NCI-H2029 (cell line): ENCODE measurements at places on chromosomes 3 and 15.

GRCh38 chr15:68307131-68307928, 29.8 kb downstream of the FEM1B start:
- no peak for DNase-seq

DNA sequence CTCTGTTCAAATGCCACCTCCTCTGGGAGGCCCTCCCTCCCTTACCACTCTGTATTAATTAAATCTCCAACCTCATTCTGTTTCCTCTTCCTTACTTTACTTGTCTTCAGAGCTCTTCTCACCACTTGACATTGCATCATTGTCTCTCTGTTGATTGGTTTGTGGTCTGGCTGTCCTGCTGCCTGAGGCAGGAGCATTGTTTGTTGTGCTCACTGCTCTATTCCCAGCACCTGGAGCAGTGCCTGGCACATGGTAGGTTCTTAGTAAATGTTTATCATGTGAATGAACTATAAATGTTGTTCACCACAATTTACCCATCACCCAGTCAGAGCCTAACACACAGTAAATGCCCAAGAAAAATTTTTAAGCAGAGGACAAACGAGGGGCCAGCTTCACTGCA, 6.7 kb upstream of the BFSP2 start:
- peak; percentile 76 for DNase-seq

DNA sequence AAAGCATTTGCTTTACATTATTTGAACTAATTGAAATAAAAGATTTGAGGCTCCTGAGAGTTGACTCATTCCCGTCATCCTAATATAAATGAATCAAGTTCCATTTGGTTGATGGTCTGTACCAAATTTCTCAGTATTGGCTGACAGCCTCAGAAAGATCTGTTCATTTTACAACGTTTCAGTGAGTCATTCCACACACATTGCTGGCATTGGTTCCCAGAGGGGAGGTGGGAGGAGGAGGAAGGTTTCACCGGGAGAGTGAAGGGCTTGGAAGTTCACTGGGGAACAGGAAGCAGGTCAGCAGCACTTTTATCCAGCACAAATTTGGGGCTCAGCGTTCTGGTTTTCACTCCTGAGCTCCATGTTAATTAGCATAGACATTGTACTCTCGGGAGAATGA, 176.7 kb upstream of the CADPS start:
- DNase-seq, result no peak

- no peak for DNase-seq
Measured at GRCh38 chr15:50698101-50698500, 11.5 kb upstream of the TRPM7 start.

DNA sequence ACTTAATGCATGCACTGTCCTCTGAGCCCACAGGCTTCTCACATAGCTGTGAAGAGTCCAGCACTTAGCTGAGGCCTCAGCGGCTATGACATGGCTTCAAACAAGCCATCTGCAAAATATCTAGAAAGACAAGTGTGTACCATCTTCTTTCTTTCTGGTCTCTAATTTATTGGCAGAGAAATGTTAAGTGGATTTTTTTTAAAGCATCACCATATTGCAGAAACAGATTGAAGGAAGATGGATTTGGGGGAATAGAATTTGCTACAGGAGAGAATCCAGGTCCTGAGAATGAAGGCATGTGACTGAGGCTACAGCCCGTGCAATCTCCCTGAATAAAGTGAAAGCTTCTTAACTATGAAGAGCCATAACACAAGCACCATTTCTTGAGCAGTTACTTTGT, 567.3 kb downstream of the PDCD6IP start:
- DNase-seq, result no peak

GRCh38 chr15:42819786-42820185, 82.9 kb upstream of the CDAN1 start:
- no peak for DNase-seq

GRCh38 chr3:49673715-49674496, at the start of gene APEH:
APEH (plus strand) TSS chr3:49674351; CDS start chr3:49674402, 51 bp downstream.
- no peak for DNase-seq

DNA sequence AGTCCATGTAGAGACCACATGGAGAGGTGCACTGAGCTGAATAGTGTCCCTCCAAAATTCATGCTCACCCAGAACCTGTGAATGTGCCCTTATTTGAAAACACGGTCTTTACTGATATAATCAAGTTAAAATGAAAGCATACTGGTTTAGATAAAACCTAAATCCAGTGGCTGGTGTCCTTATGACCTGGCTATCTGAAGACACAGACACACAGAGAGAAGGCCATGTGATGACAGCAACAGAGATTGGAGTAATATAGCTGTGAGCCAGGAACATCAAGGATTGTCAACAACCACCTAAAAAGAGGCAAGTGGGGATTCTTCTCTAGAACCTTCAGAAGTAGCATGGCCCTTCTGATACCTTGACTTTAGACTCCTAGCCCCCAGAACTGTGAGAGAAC, 54.7 kb upstream of the CD47 start:
- DNase-seq, result no peak

GRCh38 chr15:59736181-59736580, 47.1 kb upstream of the BNIP2 start:
- DNase-seq, result no peak

GRCh38 chr3:71160785-71161546, 422.6 kb downstream of the FOXP1 start:
- no peak for DNase-seq

GRCh38 chr3:2837910-2838309, 272.3 kb downstream of the IL5RA start:
- no peak for DNase-seq

GRCh38 chr15:56886932-56887781, 31.3 kb upstream of the TCF12 start:
- DNase-seq, result peak; percentile 67

GRCh38 chr3:171967932-171968678, 71.3 kb upstream of the FNDC3B start:
- DNase-seq, result no peak

DNA sequence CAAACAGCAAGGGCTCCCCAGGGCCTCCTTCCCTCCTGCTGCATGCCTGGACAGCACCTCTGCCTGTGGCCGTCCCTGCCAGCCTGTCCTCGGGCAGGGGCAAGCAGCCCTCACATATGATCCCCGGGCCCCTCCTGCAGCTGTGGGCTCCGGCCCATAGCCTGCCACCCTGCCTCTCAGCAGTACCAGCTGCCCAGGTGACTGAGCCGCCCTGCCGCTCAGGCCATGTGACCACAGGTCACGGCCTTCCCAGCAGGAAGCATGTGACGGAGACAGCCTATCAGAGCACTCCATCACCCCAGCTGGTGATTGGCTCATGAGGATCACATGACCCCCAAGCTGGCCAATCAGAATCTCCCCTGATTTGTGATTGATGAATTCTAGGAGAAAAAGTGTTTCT, 23.9 kb downstream of the ALDH1L1 start:
- no peak for DNase-seq

DNA sequence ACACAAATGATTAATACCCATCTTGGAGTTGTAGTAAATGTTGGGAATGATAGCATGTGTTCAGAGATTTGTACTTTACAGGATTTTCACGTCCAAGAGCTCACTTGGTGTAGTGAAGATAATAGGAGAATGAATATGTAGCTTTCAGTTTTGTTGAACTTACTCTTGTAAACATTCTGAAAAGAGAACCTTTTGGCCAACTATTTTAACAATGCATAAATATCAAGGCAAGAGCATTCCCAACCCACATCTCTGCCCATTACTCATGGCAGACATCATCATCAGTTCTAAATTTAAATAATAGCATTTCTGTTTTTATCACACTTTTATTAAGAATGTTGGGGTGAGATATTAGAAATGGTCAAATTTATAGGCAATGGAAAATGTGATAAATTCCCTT, 465.2 kb upstream of the TPRG1 start:
- no peak for DNase-seq

DNA sequence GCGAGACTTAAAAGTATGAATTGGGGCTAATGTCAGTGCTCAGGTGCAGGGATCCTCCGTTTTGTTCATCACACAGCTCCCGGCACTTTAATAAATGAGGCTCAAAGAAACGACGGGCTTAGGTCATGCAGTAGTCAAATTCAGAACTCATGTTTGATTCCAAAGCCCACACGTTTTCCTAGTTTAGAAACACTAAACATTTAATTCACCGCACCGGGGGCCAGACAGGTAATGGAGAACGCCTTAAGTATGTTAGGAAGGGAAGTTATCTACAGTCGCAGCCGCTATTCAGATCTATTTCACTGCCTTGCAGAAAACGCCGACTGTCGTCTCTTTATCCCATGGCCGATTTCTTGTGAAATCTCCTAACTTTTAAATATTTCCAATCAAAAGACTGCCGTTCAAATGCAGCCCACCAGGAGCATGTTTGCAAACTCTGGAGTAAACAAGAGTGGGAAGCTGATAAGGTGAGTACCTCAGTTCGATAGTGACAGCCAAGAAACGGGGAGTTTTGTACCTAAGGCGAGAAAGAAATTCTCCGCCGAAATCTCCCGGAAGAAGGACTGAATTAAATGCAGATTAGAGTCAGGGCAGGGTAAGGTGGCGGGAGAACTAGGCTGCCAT, 569 bp downstream of the HIGD2B start:
- no peak for DNase-seq

- peak; percentile 78 for DNase-seq
Measured at GRCh38 chr3:171317171-171317570, 143.0 kb downstream of the TNIK start.

DNA sequence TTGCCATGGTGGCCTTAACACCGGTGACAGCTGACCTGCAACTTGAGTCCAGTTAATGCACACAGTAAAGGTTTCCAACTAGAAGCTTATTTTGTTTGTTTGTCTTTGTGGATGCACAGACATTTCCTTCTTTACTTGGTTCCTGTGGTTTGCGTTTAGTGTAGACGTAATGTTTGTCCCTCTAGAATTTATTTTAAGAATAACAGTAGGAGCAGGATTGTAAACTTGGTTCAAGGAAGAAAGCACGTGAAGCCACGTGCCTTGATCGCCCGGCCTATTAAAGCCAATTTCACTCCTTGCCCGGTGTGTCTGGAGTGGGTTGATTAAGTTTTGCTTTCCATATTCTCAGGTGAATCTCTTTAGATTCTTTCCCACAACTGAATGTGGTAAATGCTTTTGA, 263.2 kb upstream of the C2CD4B start:
- no peak for DNase-seq

- DNase-seq, result no peak
Measured at GRCh38 chr15:74431645-74432044, 2.1 kb downstream of the SEMA7A start.

DNA sequence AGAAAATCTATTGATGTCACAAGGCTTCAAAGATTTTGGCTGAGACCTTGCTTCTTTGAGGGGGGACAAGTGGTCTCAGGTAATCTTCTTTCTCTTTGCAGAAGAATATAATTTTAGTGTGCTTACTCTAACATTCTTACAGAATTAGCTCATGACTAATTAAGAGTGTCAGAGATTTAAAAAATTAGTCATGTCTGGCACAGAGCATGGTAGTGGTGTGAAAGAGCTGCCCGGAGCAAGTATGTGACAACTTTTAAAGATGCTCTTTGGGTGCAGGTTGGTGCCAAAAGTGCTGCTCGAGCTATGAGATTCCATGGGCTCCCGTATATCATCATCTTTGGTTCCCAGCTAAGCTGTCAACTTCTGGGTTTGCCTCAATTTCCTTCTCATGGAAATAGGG, 31.1 kb downstream of the CYP19A1 start:
- DNase-seq, result no peak

GRCh38 chr15:48941904-48942303, 21.8 kb downstream of the SHC4 start:
- DNase-seq, result no peak

DNA sequence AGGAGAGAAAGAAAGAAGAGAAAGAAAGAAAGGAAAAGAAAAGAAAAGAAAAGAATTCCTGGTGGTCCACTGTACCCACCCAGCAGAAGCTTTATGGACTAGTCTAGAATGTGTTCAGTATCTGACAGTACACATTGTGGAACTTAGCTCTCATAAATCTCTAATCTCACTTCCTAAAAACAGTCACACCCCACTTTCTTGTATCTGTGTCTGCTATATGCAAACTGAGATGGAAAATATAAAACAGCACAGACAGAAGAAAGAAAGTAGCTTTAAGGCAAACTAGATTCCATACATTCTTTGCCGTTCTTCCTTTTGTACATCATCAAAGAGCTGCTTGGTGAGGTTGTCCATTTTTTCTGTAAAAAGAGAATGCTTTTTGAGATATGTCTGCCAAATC, 41.1 kb upstream of the GNB5 start:
- no peak for DNase-seq

GRCh38 chr15:66941108-66941711, 124.2 kb upstream of the SMAD3 start:
- DNase-seq, result no peak

- no peak for DNase-seq
Measured at GRCh38 chr3:146368882-146369523, 100.4 kb downstream of the PLSCR2 start.

DNA sequence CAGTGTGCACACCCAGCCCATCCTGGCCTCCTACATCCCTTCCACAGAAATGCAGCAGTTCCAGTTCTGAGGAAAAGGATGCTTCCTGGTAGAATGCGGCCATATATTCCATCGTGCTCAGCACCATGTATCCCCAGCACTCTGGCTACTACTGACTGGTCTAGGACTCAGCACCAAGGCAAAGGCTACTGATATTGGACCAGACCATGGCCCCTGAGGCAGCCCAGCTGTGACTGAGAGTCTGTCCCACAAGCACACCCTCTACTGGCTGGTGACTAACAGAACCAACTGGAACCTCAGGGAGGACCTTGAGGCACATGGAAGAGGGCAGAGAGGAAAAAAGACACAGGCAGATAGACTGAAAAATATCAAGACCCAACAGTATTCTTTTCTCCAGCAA, 30.0 kb downstream of the TARS3 start:
- no peak for DNase-seq

- no peak for DNase-seq
Measured at GRCh38 chr3:103381296-103382079, 946.7 kb downstream of the ZPLD1 start.

- peak; percentile 32 for DNase-seq
Measured at GRCh38 chr3:126358038-126358815, 1.0 kb upstream of the KLF15 start.

GRCh38 chr3:8657804-8658305, 13.3 kb upstream of the SSUH2 start:
- peak; percentile 42 for DNase-seq

DNA sequence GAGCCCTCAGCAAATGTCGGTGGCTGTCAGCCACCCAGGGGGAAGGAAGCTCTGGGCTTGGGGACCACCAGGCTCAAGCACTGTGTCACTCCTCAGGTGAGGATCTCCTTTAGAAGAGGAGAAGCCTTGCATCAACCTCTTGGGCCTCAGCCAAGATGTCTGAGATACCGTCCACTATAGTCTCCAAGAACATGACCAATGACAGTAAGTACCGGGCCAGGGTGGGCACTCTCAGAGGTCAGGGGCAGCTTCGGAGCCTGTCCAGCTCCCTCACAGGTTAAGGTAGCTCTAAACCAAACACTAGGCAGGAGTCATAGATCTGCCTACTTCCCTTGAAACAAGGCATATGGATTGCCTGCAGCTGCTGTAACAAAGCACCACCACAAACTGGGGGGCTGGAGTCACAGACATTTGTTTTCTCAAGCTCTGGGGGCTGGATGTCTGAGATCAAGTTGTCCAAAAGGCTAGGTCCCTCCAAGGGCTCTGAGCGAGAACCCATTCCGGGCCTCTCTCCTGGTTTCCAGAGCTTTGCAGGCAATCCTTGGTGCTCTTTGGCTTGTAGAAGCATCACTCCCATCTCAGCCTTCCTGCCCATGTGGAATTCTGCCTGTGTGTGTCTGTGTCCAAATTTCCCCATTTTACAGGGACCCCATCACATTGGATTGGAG, 1.3 kb downstream of the CFAP100 start:
- no peak for DNase-seq

GRCh38 chr3:78754066-78754743, 1013.6 kb downstream of the ROBO1 start:
- DNase-seq, result no peak
